ENCODE measurements at places on chromosomes 12 and 14. TPM values are rescaled to one million over a fixed set of nuclear protein-coding genes. Genes with fewer than 3 reads are reported as not detected.

DNA sequence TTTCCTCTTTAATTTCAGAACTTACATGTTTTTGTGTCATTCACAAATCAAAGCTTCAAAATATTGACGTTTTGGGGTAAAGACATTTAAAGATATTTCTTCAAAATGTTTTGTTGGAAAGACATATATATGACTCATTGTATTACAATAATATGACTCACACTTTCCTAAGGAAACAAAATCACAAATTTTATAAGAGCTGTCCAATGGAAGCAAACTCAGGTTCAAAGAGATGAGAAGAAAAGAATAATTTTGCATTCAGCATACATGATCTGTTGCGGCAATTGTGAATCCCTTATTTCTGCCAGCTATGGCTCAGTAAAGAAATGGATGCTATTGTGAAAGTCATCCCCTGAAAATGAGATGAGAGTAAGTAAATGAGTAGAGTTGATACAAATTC lies 82.7 kb downstream of the GRIP1 start:
- no peak for DNase-seq

- DNase-seq: peak; percentile 88
These were observed 50.1 kb downstream of the CCDC88C start for GRCh38 chr14:91367173-91368171.

- peak; percentile 49 for DNase-seq
These were observed 83.8 kb downstream of the NRXN3 start for GRCh38 chr14:78253986-78254385.

- no peak for DNase-seq
These were observed 17.6 kb downstream of the LACRT start for GRCh38 chr12:54616933-54617680.

GRCh38 chr14:100714258-100714892 lies 12.3 kb upstream of the DLK1 start:
- DNase-seq: no peak

DNA sequence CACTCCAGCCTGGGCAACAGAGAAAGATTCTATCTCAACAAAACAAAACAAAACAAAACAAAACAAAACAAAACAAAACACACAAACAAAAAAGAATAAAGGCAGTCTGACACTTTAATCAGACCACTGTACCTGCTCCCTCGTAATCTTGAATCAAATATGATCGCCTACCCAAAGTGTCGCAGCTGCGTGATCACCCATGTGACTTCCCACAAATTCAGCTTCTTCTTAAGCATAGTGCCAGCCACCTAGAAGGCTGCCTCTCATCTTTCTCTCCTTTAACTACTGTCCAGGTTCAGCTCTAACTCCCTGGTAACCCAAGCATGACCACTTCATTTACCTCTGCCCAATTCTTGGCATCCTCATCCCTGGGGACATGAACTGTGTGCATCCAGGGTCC lies 37.4 kb downstream of the FMNL3 start:
- DNase-seq: no peak

GRCh38 chr12:113184098-113184899 lies 979 bp downstream of the DDX54 start:
- DNase-seq: peak; percentile 55

- no peak for DNase-seq
These were observed 71.1 kb downstream of the PTCSC3 start for GRCh38 chr14:36105401-36105800.

- DNase-seq: peak; percentile 37
These were observed 58.0 kb downstream of the TMTC1 start for GRCh38 chr12:29725587-29726320.

DNA sequence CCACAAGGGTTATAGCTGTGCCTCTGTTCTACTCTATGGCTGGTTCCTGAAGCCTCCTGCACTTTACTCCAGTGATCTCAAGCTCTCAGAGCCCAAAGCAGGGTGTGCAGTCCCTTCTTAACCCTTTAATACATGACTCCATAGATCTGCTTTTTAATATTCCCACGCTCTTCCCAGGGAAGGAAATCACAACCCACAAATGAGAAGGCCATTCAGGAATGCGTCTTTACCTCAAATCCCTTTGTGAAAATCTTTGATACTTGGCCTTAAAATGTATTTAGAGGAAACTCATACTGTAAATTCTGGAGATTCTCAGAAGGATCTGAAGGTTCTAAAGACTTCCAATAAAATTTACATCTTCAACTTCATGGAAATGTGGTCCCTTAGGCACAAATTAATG lies 17.0 kb downstream of the NID2 start:
- DNase-seq: peak; percentile 47

GRCh38 chr14:64865109-64865508 lies 14.6 kb downstream of the SPTB start:
- no peak for DNase-seq

DNA sequence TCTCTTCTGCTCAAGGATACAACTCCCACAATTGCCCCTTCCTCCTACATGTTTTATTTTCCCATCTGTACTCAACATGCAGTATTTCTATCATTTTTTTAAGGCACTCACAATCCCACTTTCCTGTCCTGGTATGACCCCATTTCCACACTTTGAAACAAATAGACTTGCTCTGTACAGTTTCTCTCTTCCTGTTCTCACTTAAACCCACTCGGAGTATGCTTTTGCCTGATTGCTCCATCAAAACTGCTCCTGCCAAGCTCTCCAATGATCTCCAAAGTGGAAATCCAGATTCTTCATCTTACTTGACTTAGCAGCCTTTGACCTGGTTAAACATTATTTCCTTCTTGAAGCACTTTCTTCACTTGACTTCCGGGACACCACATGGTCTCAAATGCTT lies 384.5 kb downstream of the SEC23A start:
- DNase-seq: no peak

DNA sequence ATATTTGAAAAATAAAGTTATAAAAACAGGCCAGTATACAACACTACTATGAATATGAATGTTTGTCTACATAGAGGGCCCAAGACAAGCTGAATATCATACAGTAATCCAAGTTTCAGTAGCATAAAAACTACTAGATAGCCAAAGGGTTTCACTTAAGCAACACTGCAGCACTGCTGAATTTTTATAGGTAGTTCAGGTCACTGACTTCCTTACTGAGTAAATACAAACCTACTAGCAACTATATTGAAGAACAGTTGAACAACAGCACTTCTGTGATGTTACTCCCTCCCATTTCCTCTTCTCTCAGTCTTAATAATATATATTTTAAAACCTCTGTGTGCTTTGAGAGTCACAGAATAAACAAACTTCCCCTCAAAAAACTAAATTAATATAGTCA lies 42.7 kb downstream of the GTF2A1 start:
- DNase-seq: no peak

DNA sequence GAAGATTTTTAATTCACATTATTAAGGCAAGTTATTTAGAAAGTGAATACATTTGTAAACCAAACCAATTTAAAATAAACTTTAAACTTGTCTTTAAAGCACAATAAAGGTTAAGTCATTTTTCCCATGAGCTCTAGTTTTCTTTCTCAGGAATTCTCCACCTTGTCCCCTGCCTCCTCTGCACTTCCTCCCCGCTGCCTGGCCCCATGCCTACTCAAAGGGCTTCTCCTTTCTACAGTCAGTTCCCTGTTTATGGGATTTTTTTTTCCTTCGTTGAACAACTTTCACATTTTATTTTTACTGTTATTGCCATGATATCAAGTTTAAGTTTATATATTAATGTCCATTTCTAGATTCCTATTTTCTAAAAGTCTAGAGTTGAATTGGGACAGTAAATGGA lies 223.0 kb downstream of the SLC25A21 start:
- DNase-seq: no peak

DNA sequence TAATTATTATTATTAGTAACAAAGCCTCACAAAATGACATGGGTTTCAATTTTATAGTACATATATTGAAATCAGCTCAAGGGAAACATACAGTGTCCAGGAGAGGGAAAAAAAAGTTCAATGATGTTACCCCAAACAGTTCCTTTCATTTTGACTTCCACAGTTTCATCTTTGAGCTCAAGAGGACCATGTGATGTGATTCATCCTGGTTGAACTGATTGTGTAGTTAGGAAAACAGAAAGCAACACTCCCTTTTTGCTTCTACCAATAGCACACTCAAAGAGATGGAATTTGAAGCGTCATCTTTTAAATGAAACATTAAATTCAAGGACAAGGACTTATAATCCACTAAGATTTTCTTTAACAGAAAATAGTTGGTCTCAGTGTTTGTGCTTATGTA lies 461.0 kb downstream of the FOXG1 start:
- peak; percentile 66 for DNase-seq

DNA sequence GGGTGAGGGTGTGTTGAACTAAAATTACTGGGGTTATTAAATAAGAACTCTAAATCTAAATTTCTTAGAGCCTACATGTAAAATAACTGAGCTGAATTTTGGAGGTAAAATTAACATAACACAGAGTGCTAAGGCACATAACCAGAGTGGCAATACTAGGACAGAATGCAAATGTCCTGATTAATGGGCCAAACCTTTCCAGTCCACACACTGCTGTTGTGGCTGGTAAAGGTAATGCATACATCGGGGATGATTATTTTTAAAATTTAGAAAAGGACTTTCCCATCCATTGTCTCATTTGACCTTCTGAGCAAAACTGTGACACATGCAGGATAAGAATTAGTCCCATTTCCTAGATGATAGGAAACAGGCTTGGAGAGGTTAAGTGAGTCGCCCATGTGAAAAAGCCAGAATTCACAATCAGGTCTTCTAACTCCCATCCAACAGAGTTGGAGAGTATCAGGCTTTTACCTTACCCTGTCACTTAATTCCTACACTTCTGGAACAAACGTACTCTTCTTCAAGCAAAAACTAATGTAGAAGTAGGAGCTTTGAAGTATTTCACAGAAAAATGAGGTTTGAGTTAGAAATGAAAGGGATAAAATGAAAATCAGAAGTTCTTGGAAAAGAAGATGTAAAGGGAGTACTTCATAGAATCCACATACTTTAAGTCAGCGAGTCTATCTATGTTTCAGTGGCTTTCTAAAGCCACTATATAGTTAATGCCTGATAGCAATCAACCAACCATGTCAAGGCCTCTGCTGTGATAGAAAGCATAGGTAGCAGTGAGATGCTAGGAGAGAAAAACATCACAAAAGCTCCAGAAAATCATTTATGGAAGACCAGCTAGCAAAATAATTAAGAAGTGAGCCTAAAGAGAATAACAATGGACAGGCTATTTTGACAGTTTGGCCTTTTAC lies 334.9 kb upstream of the DIO2 start:
- no peak for DNase-seq

GRCh38 chr12:91890742-91891141 lies 254.9 kb downstream of the BTG1 start:
- DNase-seq: no peak

- no peak for DNase-seq
These were observed 121.9 kb downstream of the PDE3A start for GRCh38 chr12:20490213-20490612.

- no peak for DNase-seq
These were observed 2.3 kb upstream of the OR6C70 start for GRCh38 chr12:55472264-55472663.

- no peak for DNase-seq
These were observed 47.4 kb downstream of the STX2 start for GRCh38 chr12:130791629-130792028.

DNA sequence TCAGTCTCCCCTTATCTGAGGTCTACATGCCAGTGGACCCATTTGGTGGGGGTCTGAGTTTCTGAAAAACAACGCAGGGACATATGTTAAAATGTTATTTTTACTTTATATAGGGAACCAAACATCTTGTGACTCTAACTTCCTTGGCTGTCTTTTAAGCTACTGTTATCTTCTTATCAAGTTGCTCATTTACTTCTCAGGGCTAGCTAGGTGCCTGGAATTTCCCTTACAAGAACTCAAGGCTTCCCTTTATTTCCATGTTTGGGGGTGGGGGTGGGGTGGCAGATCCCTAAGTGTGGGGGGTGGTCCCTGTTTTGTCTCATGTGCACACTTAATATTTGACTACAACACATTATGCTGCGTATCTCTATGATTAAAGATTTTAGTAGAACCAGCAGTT lies 31.6 kb downstream of the PPP1R36 start:
- DNase-seq: no peak

GRCh38 chr12:52636592-52637258 lies 15.3 kb downstream of the KRT2 start:
- DNase-seq: no peak

- DNase-seq: no peak
These were observed 340.2 kb downstream of the SEC23A start for GRCh38 chr14:38762845-38763244.

DNA sequence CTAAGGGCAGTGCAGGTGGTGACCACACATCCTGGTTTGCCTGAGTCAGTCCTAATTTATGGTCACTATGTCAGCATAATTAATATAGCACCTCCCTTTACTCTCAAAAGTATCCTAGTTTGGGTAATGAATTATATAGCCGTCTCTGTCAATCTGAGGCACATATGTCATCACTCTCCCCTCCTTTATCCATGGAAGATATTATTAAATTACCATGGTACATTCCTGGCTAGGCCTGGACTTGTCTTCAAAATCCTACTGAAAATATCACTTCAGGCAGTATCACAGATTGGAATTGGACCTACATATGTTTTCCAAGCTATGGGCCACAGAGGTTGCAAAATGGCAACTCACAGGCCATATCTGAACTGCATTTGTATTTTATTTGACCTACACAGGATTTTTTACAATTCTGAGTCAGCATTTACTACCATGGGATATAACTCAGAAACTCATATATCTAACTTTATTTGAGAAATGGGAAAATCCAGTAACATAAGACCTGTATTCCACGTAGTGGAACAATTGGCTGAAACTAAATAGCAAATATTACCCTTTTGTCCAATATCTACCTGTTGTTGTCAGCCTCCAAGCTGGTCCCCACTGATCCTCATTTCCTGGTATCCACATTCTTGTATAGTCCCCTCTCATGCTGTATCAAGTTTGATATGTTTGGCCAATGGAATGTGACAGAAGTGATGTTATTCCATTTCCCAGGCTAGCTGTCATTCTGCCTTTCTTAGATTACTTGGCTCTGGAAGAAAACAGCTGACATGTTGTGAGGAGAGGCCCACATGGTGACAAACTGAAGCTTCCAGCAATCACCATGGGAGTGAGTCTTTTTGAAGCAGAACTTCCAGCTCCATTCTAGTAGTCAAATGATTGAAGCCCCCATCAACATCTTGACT lies 102.5 kb upstream of the MDM1 start:
- no peak for DNase-seq

Gene SLCO1B1
- total RNA-seq: not detected

Gene C12orf60
- total RNA-seq: 0.59 TPM

Gene CISTR
- total RNA-seq: not detected

Gene IAPP
- total RNA-seq: not detected

Gene NTS
- total RNA-seq: not detected

Gene PTHLH
- total RNA-seq: 3.2 TPM

Gene KRT2
- total RNA-seq: not detected

Gene RPL10L
- not detected for total RNA-seq

Gene ENDOU
- total RNA-seq: not detected

Gene CDH24
- 3.3 TPM for total RNA-seq

Gene PTCSC3
- total RNA-seq: not detected

Data from osteoblast (primary cell).